ENCODE measurements at places on chromosomes 3 and 15.

GRCh38 chr3:45947361-45947760 is 4.1 kb downstream of the CXCR6 start:
- DNase-seq, result no peak

- no peak for DNase-seq
Measured at GRCh38 chr3:72451841-72452240, 396.4 kb downstream of the SHQ1 start.

- DNase-seq, result no peak
Measured at GRCh38 chr3:43036621-43037423, 57.7 kb downstream of the GASK1A start.

GRCh38 chr3:105828703-105829102 is 40.1 kb downstream of the CBLB start:
- no peak for DNase-seq

DNA sequence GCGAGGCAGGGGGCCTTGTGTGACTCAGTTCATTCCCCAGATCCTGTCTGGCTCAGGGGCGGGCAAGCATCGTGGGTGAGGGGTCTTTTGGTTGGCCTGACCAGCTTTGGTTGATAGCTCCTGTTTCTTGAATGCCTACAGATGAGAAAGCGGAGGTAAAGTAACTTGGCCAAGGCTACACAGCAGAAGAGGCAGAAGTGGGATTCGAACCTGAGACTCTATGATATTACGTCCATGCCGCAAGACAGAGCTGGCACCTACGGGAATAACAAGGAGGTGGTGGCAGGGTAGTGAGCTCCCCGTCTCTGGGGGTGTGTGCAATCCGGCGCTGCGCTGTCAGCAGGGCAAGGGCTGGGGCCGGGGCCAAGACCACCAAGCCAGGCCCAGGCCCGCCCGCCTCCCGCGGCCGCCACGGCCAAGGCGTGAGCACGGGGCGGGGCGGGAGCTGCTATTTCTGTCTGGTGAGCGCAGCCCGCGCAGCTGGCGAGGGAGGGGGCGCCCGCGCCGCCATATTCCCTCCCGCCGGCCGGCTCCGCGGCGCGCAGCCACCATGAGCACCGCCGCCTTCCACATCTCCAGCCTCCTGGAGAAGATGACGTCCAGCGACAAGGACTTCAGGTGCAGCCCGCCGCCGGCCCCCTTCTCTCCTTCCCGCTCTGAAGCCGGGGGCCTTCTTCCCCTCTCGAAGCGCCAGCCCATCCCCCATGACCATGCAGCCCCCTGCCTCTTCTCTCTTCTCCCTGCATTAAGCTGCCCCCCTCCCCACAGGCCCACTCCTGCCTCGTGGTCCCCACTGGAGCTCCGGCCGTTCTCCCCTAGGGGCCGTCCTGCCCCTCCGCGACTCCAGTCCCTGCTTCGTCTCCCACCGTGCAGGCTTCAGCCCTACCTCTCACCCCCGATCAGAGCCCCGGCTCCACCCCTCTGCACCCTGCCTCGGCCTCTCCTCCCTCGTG is at the start of gene CAND2:
Gene CAND2 (plus strand): TSS at position 510 of the 953 bp plus-strand sequence. CDS start 41 bp downstream, at position 551.
- DNase-seq, result peak; percentile 37

All from CD4-positive, alpha-beta memory T cell (primary cell).